ENCODE measurements at places on chromosomes 2 and 18.

GRCh38 chr2:11419781-11420180 lies 46.2 kb downstream of the E2F6 start:
- no peak for DNase-seq

DNA sequence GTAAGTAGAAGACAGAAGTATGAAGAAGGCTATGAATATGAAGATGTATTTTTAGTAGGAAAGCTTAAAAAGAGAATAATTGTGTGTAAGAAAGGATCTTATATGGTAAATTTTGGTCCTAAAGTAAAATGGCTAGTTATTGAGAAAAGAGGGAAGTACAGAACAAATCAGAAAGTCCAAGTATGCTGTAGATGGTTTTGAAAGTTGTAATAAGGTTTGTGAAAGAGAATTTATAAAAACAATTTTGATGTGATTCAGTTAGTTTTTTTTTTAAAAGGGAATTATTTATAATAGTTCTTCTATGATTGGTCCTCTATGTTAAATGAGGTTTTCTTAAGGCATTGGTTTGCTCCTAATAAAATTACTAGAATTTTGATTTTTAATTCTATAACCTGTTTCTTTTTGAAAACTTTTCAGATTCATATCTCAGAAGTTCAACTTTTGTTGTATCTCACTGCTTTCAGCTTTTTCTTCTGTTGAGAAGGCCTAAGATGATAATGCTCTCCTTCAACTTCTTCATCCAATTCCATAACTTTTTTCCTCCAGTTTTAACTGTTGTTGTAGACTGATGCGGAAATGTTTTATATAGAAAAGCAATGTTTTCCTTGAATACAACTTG lies 322.7 kb downstream of the NOL4 start:
- no peak for DNase-seq

DNA sequence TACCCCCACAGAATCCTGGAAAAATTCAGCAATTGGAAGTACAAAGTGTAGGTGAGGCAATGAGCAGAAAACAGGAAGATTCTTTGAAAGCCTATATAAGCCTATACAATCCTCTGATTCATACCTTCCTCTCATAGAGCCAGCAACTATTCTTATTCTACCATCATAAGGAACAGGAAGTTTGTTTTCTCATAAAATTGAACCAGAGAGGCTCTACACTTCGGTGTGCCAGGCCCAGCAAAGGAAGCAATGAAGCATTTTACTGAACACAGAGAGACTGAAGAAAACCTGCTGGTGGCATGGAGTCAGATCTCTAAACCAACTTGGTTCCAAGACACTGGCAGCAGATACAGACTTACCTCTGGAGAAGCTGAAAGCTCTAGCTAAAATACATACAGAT lies 18.7 kb downstream of the CASP8 start:
- DNase-seq: no peak

DNA sequence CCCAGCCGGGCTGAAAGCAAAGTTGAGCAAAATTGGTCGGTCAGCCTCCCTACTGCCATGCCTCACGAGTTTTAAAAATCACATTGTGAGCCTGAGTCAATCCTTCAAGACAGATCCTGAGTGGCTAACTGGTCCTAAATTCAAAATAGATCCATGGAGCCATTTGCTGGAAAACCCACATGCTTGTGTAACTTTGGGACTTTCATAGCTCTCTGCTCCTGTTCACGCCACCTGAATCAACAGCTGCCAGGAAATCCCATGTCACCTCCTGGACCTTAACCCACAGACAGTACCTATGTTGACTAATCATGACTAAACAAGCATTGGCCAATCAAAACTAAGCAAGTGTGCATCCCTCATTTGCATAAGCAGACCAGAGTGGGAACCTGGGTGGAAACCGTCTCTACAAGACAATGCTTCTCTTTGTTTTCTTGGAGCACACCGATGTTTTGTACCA lies 42.8 kb upstream of the LDLRAD4 start:
- DNase-seq: no peak

DNA sequence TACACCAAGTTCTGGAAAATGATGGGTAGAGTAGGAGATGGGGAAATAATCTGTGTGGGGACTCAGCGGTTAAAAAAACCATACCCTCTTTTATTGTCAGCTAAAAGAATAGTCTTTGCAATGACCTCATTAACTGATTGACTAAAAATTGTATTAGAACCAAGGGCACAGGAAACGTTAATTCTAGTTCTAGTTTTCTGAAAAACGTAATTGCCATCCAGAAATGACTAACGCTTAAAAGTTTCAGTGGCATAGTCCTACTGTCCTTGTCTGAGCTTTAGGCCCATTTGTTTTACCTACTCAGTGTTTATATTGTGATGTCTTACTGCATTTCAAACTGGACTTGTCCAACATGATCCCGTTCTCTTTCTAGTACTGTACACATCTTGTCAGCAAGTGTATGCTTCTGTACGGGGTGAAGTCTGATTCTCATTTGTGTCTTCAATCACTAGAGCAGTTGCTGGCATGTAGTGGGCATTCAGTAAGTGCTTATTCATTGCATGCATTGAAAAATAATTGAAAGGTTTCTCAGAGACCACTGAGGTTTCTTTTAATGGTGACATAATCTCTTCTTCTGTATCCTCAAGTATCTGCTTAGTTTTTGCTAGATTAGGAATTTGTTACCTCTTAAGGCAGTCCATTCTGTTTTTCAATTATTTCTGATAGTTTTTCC lies 81.5 kb downstream of the ZNF407 start:
- DNase-seq: no peak

GRCh38 chr2:156841321-156841720 lies 405.1 kb downstream of the GPD2 start:
- DNase-seq: no peak

DNA sequence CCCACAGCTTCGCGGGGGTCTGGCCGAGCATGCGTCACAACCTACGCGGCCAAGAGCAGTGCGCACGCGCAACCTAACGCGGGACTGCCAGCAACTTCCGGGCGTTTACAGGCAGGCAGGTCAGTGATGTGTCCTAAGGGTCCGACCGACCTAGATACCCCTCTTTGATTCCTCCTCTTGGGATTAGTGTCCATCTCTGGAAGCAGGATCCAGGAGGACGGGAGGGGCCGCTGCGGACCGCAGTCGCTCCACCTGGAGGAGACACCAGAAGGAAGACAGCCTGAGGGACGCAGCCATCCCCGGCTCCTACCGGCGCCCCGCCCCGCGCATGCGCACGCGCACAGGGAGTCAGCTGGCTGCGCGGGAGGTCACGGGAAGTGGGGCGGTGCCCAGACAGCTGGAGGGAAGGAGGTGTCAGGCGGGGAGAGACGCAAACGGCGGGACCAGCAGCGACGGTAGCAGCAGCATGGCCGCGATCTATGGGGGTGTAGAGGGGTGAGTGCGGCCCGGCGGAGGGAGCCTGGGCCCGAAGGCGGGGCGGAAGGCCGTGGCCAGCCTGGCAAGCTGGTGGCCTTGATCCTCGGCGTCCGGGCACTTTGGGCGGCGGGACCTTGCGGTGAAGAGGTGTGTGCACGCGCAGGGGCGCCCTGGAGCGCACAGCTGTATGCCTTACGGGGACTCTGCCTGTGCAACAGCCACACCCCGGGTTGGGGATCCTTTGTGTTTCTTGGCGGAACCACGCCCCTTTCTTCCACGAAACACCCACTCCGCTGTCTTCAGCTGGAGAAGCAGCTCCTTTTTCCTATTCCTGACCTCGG lies at the start of gene NAGK:
Gene NAGK (plus strand): TSS at position 431 of the 818 bp plus-strand sequence. CDS start 36 bp downstream, at position 467.
- DNase-seq: peak; percentile 93

- no peak for DNase-seq
Observed at GRCh38 chr18:9428301-9428706, 47.0 kb upstream of the RALBP1 start.

- no peak for DNase-seq
Observed at GRCh38 chr2:127001751-127002150, 103.1 kb downstream of the TEX51 start.

DNA sequence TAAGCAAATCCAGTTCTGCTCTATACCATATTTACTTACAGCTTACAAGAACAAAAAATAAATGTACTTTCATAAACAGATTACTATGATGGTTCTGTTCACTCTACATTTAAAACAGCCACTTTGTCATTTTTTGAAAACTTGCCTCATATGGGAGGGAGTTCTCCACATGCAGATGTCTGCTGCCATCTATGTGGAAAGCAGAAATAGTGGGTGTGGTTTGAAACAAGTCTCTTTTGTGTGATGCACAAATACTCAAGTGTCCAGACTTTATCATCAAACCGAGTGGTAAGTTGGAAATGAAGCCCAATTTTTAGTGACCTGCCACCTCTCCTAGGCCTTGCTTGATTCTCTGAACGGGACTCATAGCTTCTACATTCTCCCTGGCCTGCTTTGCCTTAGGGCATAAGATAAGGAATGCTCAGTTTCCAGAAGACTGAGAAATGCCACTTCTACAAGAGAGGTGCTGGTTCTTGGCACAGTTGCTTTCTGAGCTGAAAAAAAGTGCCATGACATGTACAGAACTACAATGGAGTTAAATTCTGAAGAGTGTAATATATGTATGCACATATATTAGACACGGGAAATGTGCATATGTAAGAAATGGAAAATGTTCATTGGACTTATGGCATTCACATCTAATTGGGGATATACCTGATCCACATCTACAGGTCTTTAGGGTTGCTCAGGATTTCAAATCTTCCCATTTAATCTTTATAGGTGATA lies 221.0 kb downstream of the SLC8A1 start:
- DNase-seq: no peak

DNA sequence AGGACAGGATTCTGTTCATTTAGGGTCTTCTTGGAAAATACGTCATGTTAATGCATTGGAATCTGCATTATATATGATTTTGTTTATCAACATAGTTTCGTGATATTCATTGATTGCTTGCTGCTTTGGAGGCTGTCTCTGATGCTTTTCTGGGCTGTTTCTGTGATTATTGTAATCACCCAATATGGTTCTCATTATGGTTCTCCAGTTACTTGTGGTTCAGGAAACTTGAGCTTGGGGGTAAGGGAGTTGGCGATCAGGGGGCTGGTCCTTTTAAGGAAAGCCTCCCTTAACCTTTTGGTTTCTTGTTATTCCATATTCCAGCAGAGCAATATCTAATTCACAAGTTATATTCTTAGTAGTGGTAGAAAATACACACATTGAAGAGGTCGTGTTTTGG lies 17.4 kb upstream of the STON1 start:
- no peak for DNase-seq

- no peak for DNase-seq
Observed at GRCh38 chr2:165114346-165114939, 89.4 kb downstream of the SCN3A start.

- DNase-seq: no peak
Observed at GRCh38 chr18:33239298-33239697, 201.2 kb downstream of the CCDC178 start.

GRCh38 chr2:111675419-111676194 lies 208.4 kb downstream of the ANAPC1 start:
- no peak for DNase-seq

DNA sequence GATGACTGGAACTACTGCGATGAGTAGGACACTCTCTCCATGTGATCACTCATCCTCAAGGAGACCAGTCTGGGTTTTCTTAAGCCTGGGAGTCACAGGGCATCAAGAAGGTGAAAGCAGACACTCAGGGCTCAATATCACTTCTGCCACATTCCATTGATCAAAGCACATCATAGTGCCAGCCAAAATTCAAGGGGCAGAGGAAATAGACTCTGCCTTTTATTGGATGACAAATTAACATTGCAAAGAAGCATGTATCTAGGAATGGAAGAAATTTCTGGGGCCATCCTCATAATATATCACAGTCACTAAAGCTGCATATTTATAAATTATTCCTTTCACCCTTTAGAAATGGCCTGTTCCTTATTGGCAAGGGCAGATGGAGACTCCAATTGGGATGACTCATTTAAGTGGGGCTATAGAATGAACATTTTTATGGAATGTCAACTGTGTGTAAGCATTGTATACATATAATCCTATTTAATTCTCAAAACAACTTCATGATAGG lies 114.8 kb upstream of the CDC42EP3 start:
- DNase-seq: no peak

DNA sequence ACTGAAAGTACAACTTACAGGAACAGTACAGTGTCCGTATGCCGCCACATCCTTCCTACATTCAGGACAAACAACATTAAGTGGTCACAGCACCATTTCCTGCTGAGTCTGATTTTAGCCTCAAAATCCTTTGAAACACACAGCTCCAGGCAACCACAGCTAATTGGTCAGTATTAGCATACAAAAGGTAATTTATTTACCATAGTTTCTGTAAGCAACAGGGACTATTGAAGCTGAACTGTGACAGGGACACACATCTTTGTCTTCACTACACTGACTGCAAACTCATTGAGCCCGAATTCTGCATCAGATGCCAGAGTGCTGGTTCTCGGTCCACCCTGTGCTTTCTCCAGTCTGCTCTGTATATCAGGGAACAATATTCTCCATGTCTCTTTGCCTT lies 151.8 kb downstream of the ST6GAL2 start:
- no peak for DNase-seq

GRCh38 chr2:151774506-151774905 lies 40.2 kb upstream of the NEB start:
- DNase-seq: no peak

GRCh38 chr2:1675633-1676032 lies 68.7 kb downstream of the PXDN start:
- peak; percentile 90 for DNase-seq

GRCh38 chr2:9237831-9238230 lies 31.2 kb downstream of the ASAP2 start:
- DNase-seq: no peak

DNA sequence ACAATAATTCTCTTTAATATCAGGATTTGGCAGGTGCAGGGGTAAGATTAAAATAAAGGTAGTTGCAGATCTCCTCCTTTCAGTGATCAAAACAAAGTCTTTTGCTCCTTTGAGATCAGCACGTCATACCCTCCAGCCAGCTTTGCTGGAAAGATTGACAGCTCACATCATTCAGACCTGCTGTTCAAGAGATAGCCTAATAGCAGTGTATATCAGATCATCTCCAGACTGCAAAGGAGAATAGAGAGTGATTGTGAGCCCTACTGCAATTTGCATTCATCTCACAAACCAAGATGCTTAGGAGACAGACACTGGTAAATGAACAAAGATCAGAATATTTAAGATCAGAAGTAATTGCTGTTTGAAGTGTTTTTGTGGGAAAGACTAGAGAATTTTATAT lies 135.8 kb upstream of the DSEL start:
- no peak for DNase-seq

DNA sequence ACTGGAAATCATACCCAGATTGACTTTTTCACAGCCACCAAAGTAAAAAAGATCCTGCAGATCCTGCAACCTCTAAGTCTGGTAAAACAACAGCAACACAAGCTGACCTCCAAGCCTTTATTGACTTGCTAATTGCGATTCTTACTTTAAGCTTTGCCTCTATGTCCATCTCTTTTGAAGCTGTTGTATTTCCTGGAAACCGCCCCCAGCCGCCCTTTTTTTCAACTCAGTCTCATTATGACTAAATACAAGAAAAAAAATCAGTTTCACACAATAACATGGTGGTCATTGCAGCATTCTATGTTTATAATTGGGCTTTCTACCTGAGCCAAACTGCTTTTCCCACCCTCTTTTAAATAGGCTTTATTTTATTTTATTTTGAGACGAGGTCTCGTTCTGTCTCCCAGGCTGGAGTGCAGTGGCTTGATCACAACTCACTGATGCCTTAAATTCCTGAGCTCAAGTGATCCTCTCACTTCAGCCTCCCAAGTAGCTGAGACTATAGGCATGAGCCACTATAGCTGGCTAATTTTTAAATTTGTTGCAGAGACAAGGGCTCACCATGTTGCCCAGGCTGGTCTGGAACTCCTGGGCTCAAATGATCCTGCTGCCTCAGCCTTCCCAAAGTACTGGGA lies 76.2 kb downstream of the MOGAT1 start:
- DNase-seq: no peak
